ENCODE measurements at places on chromosomes 2 and 18.

DNA sequence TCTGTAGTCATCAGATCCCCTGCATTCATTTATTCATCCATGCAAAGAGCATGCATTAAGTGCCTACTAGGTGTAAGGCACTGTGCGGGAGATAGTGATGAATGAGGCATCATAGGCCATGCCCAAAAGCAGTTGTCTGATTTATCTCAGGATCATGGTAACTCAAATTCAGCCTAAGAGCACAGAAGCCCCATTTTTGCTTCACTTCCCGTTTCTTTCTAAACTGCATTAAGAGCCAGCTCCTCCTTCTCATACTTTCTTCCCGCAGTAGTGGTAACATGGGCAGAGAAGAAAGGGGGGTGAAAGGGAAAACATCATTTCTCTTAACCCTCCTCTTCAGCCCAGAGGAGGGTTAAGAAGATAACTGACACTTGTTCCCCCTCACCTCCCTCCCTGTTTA, 2.9 kb downstream of the GPR45 start:
- DNase-seq, result no peak
- H3K4me1 ChIP-seq, result no peaks in the 10 kb centered on the region
- H3K4me3 ChIP-seq, result no peak overlapping the region
- H3K27ac ChIP-seq, result no peak overlapping the region
- no peaks in the 10 kb centered on the region for H3K36me3 ChIP-seq

DNA sequence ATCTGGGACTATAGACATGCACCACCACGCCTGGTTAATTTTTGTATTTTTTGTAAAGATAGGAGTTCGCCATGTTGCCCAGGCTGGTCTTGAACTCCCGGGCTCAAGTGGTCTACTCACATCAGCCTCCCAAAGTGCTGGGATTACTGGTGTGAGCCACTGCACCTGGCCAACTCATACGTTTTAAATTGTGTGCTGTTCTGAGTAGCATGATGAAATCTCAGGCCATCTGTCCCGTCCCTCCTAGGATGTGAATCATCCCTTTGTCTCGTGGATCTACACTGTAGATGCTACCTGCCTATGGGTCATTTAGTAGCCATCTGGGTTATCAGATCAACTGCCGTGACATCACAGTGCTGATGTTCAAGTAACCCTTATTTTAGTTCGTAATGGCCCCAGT, 38.5 kb upstream of the RMP24 start:
- H3K36me3 ChIP-seq, result no peaks in the 10 kb centered on the region
- no peak overlapping the region for H3K4me3 ChIP-seq
- no peak overlapping the region for H3K27ac ChIP-seq
- no peak for DNase-seq
- H3K4me1 ChIP-seq, result no peaks in the 10 kb centered on the region

DNA sequence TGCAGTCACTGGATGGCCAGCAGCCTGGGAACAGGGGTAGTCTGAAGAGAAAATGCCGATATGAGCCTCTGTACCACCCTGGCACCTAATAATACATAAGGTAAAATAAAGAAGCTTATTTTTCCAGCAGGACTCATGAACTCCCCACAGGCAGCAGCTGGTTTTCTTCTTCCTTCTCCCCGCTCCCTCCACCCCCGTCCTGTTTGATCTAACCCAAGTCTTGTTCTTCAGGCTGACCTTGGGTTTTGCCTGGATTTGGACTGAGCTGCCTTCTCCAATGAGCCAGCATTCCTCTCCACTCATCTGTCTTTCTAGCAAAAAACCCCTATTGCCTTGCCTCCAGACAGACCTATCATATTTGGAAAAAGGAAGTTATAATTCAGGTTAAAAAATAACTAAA, 111.8 kb downstream of the CELF4 start:
- no peaks in the 10 kb centered on the region for H3K36me3 ChIP-seq
- H3K27me3 ChIP-seq, result no peaks in the 10 kb centered on the region
- H3K4me3 ChIP-seq, result no peak overlapping the region
- DNase-seq, result no peak
- no peak overlapping the region for H3K27ac ChIP-seq

- no peaks in the 10 kb centered on the region for H3K36me3 ChIP-seq
- DNase-seq, result no peak
- H3K27ac ChIP-seq, result no peak overlapping the region
- no peaks in the 10 kb centered on the region for H3K27me3 ChIP-seq
- no peaks in the 10 kb centered on the region for H3K4me1 ChIP-seq
- no peak overlapping the region for H3K4me3 ChIP-seq
Measured at GRCh38 chr18:22088996-22089640, 80.3 kb upstream of the GATA6 start.

DNA sequence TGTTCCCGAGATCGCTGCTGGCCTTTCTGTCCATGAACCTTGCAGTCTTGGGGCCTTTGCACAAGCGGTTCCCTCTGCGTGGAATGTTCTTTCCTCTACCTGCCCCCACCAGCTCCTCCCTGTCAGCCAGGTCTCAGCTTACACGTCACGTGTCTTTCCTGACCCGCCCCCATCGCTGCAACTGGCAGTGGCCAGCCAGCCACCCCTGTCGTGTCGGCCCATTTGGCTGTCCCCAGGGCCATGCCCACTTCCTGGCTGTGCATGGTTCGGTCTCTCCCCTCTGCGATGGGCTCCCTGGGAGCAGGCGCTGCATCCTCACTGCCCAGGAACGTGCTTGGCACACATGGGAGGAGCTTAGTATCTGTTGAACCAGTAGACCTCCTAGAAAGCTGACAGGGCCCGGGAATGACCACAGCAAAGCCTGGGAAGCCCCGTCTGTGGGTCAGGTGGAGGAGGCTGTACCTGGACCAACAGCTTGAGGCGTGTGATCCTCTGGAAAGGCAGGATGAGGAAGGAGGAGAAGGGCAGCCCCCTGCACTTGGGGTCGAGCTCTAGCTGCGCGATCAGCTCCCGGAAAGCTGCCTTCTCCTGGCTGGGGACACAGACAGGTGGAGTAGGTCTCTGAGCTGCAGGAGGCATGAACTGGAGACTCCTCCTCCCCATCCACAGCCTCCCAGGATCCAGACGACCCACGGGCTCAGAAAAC, 21.0 kb downstream of the SNORC start:
- no peaks in the 10 kb centered on the region for H3K4me1 ChIP-seq
- peak; percentile 15 for DNase-seq
- no peak overlapping the region for H3K27ac ChIP-seq
- peak overlapping the region; percentile 34 for H3K4me3 ChIP-seq

DNA sequence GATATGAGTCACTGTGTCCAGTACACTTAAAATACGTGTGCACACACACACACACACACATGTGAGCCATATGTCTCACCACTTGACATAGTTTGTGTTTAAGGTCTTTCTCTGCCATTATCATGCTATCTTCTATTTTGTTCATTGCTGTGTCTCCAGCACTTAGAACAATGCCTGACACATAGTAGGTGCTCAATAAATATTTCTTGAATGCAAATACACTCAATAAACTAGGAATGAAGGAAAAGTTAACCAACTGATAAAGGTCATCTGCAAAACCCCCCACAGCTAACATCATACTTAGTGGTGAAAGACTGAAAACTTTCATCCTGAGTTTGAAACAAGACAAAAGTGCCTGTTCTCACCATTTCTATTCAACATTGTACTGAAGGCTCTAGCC, 4.4 kb downstream of the MOCOS start:
- no peak overlapping the region for H3K27ac ChIP-seq
- H3K36me3 ChIP-seq, result no peaks in the 10 kb centered on the region
- H3K4me1 ChIP-seq, result no peaks in the 10 kb centered on the region
- no peak for DNase-seq

GRCh38 chr18:6509832-6510231, 95.1 kb upstream of the L3MBTL4 start:
- H3K4me1 ChIP-seq, result no peaks in the 10 kb centered on the region
- no peak overlapping the region for H3K27ac ChIP-seq
- DNase-seq, result no peak

- no peak overlapping the region for H3K27ac ChIP-seq
- no peak for DNase-seq
- H3K27me3 ChIP-seq, result no peaks in the 10 kb centered on the region
- H3K4me1 ChIP-seq, result peaks cover 10% of the 10 kb centered on the region
Measured at GRCh38 chr2:205717999-205718398, 35.7 kb downstream of the NRP2 start.

GRCh38 chr18:26803643-26804042, 61.9 kb downstream of the AQP4 start:
- no peak overlapping the region for H3K4me3 ChIP-seq
- no peak for DNase-seq
- no peaks in the 10 kb centered on the region for H3K27me3 ChIP-seq
- no peaks in the 10 kb centered on the region for H3K4me1 ChIP-seq
- H3K36me3 ChIP-seq, result no peaks in the 10 kb centered on the region

DNA sequence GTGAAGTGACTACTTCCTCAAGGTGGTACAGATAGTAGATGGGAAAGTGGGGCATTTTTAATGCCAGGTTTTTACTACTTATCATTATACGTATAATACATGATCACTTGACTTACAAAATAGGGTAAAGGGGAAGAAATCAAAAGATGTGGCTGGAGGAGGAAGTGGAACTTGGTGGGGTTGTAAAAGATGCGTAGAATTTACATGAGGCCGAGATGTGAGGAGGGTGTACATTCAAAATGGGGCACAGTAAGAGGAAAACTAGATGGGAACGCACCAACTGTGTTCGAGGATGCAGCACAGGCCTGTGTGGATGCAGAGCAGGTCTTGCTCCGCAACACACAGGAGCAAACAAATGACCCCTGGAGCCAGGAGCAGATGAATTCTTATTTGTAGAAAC, 403.3 kb downstream of the TXNL1 start:
- peaks cover 9% of the 10 kb centered on the region for H3K4me1 ChIP-seq
- no peak for DNase-seq
- H3K4me3 ChIP-seq, result no peak overlapping the region
- H3K27me3 ChIP-seq, result no peaks in the 10 kb centered on the region
- no peaks in the 10 kb centered on the region for H3K36me3 ChIP-seq

- no peak for DNase-seq
- H3K4me1 ChIP-seq, result no peaks in the 10 kb centered on the region
- no peak overlapping the region for H3K27ac ChIP-seq
- no peaks in the 10 kb centered on the region for H3K36me3 ChIP-seq
- no peak overlapping the region for H3K4me3 ChIP-seq
Measured at GRCh38 chr2:43033466-43034241, 192.8 kb downstream of the ZFP36L2 start.

GRCh38 chr2:98543214-98543613, 65.1 kb downstream of the COA5 start:
- H3K4me1 ChIP-seq, result peaks cover 32% of the 10 kb centered on the region
- DNase-seq, result no peak
- no peak overlapping the region for H3K27ac ChIP-seq
- H3K36me3 ChIP-seq, result peaks cover 32% of the 10 kb centered on the region
- no peak overlapping the region for H3K4me3 ChIP-seq

DNA sequence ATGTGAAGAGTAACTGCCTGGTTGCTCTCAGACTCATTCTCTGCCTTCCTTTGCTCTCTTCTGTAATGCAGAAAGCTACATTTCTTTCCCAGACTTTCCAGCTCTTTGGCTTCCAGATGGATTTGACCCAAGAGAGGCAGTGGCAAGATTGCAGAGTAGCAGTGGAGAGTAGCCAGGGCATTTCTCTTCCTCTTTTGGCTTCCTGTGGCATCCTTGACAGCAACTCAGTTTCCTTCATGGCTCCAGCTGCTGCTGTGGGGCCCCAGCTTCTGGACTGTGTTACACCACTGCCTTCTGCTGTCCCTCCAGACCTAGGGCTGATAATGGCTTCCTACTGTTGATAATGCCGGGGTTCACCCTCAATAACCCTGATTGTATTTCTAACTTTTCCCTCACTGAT, 469.4 kb upstream of the SPRED2 start:
- DNase-seq, result no peak
- H3K27me3 ChIP-seq, result no peaks in the 10 kb centered on the region
- no peak overlapping the region for H3K27ac ChIP-seq
- no peaks in the 10 kb centered on the region for H3K4me1 ChIP-seq
- H3K4me3 ChIP-seq, result no peak overlapping the region

- H3K36me3 ChIP-seq, result no peaks in the 10 kb centered on the region
- H3K27ac ChIP-seq, result no peak overlapping the region
- no peaks in the 10 kb centered on the region for H3K4me1 ChIP-seq
- H3K4me3 ChIP-seq, result no peak overlapping the region
Measured at GRCh38 chr2:213627835-213628460, 343.7 kb downstream of the SPAG16 start.

- H3K4me1 ChIP-seq, result no peaks in the 10 kb centered on the region
- no peak overlapping the region for H3K4me3 ChIP-seq
- no peak overlapping the region for H3K27ac ChIP-seq
- H3K36me3 ChIP-seq, result no peaks in the 10 kb centered on the region
- no peak for DNase-seq
Measured at GRCh38 chr2:191167766-191168165, 17.0 kb upstream of the STAT4 start.

GRCh38 chr18:13585379-13586153, 140.8 kb downstream of the FAM210A start:
- no peaks in the 10 kb centered on the region for H3K4me1 ChIP-seq
- no peaks in the 10 kb centered on the region for H3K27me3 ChIP-seq
- no peak overlapping the region for H3K4me3 ChIP-seq
- DNase-seq, result no peak

Data from MM.1S (cell line).